COLO829 (cell line): ENCODE measurements at places on chromosomes 12 and 14.

DNA sequence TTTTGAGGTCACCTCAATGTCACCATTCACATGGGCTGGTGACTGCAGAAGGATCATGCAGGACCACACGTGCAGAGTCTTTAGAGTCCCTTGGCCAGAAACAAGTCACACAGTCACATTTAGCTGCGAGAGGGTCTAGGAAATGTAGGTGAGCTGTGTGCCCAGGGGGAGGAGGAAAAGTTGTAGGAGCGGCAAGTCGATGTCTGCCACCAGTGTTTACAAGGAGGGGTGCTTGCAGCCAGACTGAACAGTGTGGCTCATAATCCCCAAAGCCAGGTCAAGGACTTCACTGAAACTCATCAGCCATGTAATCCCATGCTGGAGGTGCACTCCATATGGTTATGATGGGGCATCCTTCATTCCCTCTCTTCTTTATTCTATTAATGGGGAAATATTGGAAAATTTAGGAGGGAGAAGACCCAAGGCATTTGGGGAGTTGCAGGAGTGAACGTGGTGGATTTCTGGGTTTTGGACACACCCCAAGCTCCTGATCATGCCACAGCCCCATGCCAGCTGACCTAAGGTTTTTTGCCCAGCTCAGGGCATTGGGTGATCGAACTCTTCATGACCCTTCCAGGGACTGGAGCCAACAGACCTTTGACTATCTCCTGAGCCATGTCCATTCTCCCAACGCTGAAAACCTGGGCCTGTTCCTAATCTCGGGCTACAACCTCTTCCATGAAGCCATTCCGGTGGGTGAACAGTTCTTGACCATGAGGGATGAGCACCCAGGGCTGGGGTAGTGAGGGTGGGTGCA, 7.2 kb downstream of the DAO start:
- no peak for DNase-seq

DNA sequence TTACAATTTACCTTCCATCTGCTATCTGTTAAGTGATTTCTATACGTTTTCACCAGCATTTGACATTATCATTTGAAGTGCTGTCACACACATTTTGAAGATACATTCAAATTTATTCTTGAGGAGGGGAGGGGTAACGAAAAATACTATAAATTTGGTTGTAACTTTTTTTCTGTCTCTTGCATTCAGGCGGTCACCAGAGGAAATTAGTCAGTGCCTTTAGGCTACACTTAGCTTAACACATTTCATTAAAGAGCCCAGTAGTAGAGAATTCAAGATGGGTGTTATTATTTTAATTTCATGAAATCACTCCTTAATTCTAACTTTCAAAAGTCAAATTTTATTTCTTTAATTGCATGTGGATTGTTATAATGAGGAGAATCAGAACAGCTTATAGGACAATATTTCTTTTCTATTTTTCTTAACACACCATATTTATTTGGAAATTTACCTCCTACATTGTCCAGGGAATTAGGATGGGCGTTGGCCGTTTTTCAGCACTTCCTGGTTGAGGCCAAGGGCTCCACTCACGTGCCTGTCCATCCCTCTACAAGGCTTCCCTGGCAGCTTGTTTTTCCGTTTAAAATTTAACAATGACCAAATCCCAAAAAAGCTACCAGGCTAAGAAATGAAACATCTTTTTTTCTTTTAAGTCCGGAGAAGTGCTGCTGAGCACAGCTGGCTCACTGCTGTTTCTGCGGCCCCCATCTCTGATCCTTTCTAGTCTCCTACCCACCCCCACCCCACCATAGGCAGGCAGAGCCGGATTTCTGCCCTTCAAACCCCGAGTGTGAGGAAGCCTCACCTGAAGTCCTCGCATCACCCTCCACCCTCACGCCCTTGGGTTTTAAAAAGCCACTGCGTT, 1.1 kb upstream of the FAR2 start:
- no peak for DNase-seq

- DNase-seq: no peak
Observed at GRCh38 chr12:120989687-120990086, 11.3 kb downstream of the HNF1A start.

DNA sequence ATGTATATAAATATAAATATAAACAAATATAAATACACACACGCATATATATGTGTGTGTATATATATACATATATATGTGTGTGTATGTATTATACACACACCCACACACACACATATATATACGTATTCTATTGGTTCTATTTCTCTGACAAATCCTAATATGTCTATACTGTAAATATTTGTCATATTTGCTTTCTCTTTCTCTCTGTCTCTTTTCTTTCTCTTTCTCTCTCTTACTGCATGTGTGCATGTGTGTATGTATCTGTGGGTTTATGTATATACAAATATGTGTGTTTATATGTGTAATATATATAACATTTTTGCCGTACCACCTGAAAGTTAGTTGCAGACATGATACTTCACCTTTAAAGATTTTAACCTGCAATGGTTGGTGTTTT, 174.2 kb upstream of the PLEKHG7 start:
- DNase-seq: no peak

- peak; percentile 66 for DNase-seq
Observed at GRCh38 chr14:87745507-87746118, 247.4 kb downstream of the GALC start.

DNA sequence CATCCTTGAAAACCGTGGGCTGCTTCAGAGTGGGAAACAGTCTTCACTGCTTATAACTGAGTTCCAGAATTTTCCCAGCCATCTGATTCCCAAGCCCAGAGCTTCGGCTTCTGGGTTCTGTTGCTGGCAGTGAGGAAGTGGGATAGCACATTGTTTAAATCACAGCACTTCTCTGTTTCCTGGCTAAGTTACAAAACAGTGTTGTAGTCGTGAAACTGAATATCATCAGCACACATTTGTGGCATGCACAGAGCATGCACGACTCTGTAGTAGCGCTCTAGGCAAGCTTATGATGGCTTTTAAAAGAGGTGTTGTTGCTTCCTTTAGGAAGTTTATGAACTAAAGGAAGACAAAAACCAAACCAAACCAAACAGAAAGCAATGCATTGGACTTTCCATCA, 1005.5 kb downstream of the NRXN3 start:
- no peak for DNase-seq

DNA sequence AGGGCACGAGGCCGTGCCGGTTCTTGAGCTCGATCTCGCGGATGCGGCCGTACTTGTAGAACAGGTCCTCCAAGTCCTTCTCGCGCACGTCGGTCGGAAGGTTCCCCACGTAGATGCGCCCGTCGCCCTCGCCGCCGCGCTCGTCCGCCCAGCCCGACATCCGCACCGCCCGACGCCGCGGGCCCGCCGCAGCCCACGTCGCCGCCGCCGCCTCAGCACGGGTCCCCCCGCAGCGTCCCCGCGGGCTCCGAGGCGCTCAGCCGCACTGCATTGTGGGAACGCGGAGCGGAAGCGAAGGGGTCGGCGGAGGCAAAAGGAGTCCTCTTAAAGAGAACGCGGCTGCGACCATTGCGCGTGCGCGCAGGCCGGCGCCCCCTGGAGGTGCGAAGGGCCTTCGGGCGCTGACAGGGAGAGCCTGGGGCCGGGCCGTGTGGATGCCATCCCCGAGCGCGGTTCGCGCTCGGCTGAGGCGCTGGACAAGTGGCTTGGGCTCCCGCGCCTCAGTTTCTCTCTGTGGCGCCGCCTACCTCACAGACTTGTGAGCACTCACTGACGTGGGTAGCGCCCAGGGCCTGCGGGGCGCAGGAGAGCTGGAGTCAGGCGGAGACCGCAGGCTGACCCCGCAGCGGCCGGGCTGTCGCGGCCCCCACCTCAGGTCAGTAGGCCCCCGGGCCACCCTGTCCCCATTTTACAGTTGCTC, at the start of gene SRSF9:
SRSF9 (minus strand) TSS at position 299 of the 700 bp plus-strand sequence; CDS start at position 160, 139 bp downstream.
- DNase-seq: peak; percentile 98

- no peak for DNase-seq
Observed at GRCh38 chr12:12600659-12601058, 11.0 kb upstream of the CREBL2 start.

- no peak for DNase-seq
Observed at GRCh38 chr12:47860279-47860841, 40.7 kb upstream of the HDAC7 start.

DNA sequence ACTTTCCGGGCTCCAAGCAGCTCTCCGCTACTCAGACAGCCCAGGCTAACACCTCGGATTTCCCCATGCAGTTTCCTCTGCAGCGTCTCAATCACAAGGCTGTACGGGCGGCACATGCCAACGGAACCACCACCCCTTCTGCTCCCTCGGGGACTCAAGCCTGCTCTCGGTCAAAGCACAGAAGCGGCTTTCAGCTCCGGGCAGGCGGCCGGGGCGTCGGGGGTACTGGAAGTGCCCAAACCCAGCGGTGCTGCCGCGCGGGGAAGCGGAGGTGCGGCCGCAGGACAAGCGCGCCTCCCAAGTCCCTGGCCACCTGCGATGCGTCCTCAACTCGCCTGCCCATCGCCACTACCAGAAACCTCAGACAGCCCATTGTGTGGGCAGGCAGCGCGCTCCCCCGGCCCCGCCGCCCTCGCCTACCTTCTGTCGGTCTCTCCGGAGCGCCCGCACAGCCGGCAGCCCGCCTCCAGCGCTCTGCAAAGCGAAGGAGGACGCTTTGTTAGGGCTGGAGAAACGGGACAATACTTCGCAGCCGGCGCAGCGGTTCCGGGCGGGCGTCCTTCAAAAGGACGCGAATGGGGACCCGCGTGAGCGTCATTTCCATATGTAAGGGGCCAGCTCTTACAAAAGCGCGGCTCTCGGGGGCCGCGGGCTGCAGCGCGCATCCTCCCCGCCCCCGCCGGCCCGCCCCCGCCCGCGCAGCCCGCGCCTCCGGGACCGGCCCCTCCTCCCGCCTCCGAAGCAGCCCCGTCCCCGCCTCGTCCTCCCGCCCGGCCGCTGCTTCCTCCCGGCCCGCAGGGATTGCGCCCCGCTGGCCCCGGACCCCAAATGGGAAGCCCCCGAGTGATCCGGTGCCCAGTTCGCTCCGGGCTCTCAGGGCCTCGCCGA, 674 bp downstream of the NIN start:
- DNase-seq: no peak

- no peak for DNase-seq
Observed at GRCh38 chr12:252636-253035, 10.0 kb downstream of the SLC6A13 start.

DNA sequence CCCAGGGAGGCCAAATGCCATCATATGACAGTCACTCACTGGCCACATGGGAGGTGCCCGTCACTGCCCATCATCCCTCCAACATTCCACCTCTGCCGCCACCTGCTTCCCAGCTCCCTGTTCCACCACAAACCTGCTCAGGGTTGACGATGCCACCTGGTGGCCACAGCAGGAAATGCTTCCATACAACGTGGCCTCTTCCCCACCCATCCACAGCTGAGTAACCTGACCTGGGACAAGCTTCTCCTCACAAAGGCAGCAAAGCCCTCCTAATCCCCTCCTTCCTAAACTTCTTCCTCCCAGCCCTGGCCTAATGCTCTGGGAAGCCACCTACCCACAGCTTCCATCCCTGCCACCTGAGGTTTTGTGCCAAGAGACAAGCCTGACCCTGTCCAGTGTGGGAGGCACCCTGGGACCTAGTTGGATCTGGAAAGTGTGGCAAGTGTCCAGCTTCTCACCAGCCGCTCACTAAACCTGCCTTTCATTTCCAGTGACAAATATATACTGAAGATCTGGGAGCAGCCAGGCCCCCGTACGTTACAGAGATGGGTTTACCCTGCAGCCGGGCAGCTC, 4.3 kb downstream of the DEGS2 start:
- DNase-seq: peak; percentile 46

- no peak for DNase-seq
Observed at GRCh38 chr14:45038256-45038655, 45.7 kb upstream of the PRPF39 start.

DNA sequence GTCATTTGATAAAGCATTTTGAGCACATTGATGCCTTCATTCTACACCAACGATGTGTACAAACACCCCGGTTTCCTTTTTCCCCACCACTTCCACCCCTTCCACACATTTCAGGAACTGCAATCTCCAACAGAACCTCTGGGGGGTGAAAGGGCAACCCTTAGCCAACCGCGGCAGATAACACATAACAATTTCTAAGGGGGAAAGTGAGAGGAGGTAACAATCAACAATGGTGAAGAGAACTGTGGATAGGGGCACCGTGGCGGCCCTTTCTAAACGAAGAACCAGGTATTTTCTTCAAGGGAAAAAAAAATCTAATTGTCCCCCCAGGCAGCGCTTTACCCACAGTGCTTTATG, 1.1 kb downstream of the KITLG start:
- peak; percentile 49 for DNase-seq

DNA sequence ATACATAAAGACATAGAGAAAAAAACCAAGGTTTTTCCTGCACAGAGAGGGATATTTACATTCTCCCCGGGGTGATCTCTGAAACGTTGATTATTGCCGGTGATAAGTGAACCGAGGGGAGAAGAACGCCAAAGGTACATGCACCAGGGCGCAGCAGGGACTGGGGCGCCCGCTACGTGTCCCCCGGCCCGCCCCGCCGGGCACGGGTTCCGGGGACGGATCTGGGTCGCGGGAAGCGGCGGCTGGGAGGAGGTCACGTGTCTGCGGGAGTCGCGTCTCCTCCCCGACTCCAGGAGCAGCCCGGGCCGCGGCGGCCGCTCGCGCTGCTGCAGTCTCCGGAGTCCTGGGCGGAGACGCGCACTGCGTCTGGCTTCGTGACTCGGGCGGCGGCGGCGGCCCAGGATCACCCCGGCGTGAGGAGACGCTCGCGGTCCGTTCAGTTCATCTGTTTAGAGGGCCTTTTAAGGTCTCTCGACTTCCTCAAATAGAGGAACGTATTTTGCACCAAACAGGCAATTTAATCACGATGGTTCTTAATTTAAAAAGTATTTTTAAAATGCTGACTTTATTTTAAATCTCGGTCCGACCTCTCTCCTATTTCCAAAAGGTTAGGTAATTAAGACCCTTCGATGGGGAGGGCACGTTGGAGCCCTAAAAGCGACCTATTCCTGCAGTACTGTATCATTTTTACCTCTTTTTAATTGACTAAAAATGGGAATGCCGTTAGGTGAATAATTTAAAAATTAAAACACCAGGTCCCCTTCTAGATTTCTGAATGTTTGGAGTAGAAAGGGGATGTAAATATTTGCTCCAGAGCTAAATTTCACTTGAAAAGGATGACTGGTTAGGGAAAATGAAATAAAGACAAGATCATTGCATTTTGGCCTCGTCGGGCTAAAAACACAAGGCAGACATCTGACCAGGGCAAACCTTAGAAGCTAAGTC, 1.8 kb upstream of the BHLHE41 start:
- DNase-seq: peak; percentile 62

GRCh38 chr12:132083614-132083940, 60.5 kb downstream of the DDX51 start:
- DNase-seq: no peak

- no peak for DNase-seq
Observed at GRCh38 chr14:32438517-32438916, 109.4 kb downstream of the AKAP6 start.

GRCh38 chr12:26080911-26081310, 43.9 kb downstream of the BHLHE41 start:
- DNase-seq: no peak

- DNase-seq: no peak
Observed at GRCh38 chr12:31230004-31230403, 95.9 kb downstream of the SINHCAF start.
